ENCODE measurements at places on chromosomes 5 and 9. TPM values are rescaled to one million over a fixed set of nuclear protein-coding genes. Genes with fewer than 3 reads are reported as not detected.

Gene INSYN2B
- 0.49 TPM for total RNA-seq

Gene CTNND2
- total RNA-seq: 37.3 TPM

Gene PLAC8L1
- total RNA-seq: not detected

Gene MYORG
- total RNA-seq: 3.0 TPM

Gene EQTN
- 1.2 TPM for total RNA-seq

Gene SH2D3C
- total RNA-seq: 10.7 TPM

Gene CXCL14
- total RNA-seq: 63.1 TPM

Gene SH3TC2
- total RNA-seq: 19.6 TPM

Gene POLR3G
- 2.7 TPM for total RNA-seq

Gene OR1J2
- not detected for total RNA-seq

Gene ZNF189
- 49.1 TPM for total RNA-seq

Gene RFX3
- total RNA-seq: 50.7 TPM

Gene EPB41L4B
- total RNA-seq: 8.9 TPM

Gene NMUR2
- 0.22 TPM for total RNA-seq

Gene FGFR4
- 8.6 TPM for total RNA-seq

Gene EIF4E1B
- total RNA-seq: 0.55 TPM

Gene IRX4
- 0.55 TPM for total RNA-seq

Gene TAF11L10
- total RNA-seq: not detected

Gene TOR4A
- 3.7 TPM for total RNA-seq

Gene FOCAD
- total RNA-seq: 65.4 TPM

Gene CDX1
- total RNA-seq: not detected

Gene DEPDC1B
- total RNA-seq: 12.0 TPM

Gene CETN3
- total RNA-seq: 39.0 TPM

Gene CCL27
- not detected for total RNA-seq

Gene IL3
- total RNA-seq: not detected
